ENCODE measurements at places on chromosomes 1 and 21.

DNA sequence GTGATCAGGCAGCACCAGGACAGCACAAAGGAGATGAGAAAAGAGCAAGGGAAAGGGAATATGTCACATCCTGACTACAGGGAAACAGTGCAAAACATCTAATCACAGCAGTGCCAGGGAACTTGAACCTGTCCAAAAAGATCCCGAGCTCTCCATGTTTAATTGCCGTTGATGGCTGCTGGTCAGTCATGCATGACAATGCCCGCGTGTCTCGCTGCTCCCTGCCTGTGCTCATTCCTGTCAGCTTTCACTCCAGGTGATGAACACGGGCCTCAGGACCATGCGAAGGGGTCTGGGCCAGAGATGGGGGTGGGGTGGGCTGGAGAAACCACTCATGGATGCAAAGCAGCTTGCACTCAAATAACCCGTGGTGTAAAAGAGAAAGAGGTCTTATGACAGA is 287.0 kb downstream of the GPATCH2 start:
- no peak for DNase-seq

- no peak for DNase-seq
Observed at GRCh38 chr1:232751393-232752140, 53.6 kb upstream of the MAP10 start.

DNA sequence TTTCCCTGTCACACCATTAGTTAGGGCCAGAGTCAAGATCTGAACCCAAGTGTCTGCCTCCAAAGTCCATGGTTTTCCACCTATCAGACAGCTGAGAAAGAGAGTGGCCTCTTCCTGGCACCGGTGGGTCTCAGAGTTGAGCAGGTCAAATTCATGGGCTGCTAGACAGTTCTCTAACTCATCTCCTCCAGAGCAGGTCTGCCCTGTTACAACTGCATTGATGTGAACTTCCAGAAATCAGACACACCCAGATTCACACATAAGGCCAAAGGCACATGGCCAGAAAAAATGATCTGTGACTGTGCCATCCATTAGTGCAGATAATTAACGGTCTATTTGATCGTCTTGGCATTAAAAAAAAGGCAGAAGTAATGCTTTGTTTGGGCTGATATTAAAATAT is 17.5 kb downstream of the SMIM12 start:
- DNase-seq: no peak

DNA sequence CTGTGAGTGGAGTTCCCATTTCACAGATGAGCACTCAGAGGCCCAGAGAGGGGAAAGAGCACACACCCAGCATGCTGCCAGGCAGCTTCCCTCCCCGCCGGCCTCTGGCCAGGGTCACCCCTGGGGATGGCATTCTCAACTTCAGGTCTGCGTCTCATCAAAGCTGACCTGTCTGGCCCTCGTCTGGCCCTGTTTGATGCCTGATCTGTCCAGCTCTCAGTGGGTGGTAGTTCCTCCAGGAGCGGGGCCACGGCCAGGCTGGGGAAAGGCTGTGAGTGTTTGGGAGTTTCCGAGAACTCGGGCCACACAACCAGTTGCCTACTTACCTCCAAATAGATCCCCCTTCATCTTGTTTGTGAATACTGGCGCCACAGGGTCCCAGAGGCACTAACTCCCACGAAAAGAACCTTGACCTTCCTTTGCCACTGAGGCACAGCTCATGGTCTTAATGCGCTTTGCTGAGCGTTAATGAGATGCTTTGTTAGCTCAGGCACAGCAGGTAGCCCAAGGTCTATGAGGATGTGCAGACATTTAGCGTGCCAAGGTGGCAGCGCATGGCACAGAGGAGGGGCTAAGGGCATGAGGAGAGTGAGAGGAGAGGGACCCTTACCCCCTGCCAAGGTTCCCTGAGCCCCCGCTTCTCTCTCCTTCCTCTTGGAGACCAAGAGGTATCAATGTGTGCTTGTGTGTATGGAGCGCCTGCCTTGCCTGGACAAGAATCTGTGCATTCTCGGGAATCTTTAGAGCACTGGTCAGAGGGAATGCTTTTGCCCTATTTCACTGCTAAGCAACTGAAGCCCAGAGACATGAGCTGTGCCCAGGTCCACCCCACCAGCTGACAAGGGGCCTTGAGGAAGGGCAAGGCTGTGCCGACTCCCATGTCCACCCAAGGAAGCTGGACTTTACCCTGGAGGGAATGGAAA is 61.2 kb downstream of the DISP3 start:
- DNase-seq: no peak

DNA sequence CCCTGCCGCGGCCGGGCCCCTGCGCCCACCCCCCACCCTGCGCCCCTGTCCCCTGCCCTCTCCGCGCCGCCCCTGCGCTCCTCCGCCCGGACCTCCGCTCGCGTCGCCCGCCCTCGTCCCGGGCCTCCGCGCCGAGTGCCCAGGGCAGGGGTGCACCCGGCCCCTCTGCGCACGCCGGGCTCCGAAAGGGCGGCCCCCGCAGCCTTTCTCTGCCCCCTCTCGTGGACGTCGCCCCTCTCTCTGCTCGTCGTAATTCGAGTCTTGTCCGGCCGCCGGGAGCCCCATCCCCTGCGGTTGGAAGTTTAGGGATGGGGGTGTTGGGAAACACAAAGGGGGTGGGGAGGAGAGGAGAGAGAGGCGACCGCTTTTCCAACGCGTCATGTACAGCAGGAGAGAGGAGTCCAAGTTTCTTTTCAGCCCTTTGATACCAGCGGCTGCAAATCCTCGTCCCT is 407 bp downstream of the GALNT2 start:
- peak; percentile 55 for DNase-seq

DNA sequence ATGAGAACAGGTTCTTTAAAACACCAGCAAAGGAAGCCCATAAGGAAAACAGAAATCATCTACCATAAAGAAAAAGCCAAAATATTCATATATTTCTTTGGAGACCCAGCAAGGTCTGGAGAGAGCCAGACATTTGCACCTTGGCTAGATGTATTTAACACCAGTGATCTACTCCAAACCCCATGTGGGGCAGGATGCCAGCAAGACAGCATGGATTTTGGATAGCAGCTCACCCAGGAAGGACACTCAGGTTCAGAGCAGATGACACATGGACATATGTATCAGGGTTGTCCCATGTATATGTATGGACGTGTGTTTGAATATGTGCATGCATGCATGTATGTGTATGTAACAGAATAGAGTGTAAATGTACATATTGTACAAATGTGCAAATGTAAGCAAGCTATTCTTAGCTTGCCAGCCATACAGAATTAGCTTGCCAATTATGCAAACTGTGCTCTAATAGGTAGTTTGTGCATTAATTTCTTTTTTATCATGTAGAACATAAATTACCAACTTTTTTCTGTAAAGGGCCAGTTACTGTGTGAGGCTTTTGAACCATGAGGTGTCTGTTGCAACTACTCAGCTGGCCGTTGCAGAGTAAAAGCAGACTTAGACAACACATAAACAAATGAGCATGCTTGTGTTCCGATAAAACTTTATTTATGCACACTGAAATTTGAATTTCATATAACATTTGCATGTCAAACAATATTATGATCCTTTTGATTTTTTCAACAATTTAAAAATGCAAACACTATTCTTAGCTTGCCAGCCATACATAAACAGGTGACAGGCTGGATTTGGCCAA is 73.5 kb upstream of the KAZN start:
- no peak for DNase-seq

GRCh38 chr21:42865776-42866160 is 13.6 kb downstream of the WDR4 start:
- no peak for DNase-seq

DNA sequence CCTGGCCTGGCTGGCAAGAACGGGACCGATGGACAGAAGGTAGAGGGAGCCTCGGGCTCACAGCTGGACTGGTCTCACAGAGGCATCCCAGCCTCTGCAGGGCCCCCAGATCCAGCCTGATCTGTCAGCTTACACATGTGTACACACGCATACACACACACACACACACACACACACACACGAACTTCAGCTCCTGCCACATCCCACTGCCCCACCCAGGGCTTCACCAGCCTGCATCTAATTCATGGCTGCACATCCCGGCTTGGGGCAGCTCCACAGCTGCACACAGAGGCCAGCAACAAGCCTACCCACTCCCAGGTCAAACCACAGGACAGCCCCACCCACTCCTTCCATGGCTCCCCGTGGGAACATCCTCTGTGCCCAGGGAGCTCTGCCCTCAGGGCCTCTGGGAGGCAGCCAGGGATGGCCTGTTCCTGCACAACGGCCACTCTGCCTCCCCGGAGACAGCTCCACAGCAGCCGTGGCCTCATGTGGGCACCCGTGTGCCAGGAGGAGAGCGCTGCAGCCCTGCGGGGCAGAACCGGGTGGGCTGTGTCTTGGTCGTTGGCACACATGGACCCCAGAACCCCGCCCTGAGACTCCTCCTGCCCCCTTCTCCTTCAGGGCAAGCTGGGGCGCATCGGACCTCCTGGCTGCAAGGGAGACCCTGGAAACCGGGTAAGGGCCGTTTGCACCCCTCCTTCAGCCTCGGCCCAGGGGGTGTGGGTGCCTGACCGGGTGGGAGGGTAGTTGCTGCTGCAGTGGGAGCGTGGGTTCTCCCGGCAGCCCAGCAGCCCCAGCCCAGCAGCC is 19.1 kb downstream of the COL6A2 start:
- DNase-seq: no peak

DNA sequence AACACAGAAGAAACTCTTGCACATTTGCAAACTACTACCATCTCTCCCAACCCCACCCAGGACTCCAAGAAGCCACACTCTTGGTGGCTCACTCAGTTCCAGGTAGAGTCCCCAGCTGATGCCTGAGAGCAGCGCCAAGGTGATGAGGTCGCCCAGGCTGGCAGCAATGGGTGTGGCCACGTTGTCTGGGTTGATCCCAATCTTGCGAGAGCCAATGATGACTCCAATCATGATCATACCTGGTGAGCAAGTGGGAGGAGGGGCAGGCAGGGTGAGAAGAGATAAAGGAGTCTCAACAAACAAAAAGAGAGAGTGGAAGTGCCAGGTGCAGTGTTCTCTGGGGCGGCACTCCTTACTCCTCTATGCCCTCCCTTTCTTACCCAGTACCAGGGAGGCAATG is 14.4 kb downstream of the SLC41A1 start:
- no peak for DNase-seq

DNA sequence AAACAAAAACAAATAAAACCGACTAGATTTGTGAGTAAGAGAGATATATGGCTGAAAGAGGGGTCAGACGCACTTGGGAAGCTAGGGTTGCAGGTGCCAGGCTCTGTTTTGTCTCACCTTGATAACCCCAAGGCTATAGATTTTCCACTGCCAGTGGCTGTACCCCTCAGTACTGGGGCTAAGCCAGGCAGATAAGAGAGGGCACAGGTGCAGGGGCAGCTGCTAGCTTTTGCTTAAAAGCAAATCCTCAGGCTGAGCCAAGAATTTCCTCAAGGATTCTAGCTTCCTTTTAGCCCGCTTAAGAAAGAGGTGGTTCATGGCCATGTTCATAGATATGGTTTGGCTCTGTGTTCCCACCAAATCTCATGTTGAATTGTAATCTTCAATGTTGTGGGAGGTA is 57.9 kb downstream of the OVGP1 start:
- no peak for DNase-seq

DNA sequence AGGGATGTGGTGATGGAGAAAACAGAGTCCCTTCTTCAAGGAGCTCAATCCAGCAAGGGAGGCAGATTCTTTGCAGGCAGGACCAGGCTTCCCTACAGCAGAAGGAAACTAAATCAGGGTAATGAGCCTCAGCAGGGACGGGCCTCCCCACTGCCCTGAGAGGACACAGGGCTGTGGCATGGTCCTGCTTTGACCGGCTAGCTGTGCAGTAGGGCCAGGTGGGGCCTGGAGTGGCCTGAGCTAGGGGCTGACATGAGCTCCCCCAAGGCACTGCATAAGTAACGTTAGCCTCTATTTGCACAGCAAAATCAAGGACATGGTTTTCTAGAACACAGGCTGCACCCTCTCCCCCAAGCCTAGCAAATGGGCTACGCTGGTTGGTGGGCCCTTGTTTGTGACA is 162.9 kb downstream of the RYR2 start:
- DNase-seq: no peak

GRCh38 chr1:225412803-225413351 is 15.0 kb downstream of the LBR start:
- no peak for DNase-seq

DNA sequence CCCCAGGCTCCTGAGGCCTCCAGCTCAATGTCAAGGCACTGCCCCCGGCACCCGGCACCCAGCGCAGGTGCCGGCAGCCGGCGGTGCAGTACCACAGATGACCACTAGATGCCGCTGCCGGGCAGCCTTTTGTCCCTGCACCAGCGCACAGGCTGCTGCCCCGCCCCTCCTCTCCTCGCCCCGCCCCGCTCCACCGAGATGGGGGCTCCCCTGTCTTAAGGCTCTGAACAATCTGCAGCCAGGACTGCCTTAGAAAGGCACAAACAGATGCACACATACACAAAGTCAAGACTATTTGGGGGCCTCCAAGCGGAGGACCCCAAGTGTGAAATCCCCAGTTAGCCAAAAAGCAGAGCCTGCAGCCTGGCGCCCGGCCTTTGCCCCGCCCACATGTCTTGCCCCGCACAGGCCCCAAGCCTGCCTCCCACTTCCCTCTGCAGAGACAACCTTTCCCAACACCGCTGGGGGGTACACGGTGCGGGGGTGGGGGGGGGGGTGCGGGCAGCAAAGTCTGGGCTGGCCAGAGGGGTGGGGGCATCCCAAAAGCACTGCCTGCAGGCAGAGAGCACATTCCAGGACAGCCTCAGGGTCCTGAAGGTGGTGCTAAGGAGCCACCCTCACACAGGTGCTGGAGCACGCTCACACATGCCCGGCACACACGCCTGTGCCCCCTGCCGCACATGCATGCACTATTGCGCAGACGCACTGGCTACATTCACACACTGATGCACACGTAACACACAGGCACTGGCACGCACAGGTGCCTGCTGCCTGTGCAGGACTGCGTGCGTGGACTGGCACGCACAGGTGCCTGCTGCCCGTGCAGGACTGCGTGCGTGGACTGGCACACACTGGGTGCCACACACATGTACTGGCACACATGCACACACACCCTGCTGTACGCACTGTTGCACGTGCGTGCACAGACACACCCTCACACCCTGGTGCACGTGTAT is 37.1 kb downstream of the ARHGEF16 start:
- peak; percentile 85 for DNase-seq

- peak; percentile 63 for DNase-seq
Observed at GRCh38 chr1:155504207-155504606, 58.4 kb downstream of the ASH1L start.

DNA sequence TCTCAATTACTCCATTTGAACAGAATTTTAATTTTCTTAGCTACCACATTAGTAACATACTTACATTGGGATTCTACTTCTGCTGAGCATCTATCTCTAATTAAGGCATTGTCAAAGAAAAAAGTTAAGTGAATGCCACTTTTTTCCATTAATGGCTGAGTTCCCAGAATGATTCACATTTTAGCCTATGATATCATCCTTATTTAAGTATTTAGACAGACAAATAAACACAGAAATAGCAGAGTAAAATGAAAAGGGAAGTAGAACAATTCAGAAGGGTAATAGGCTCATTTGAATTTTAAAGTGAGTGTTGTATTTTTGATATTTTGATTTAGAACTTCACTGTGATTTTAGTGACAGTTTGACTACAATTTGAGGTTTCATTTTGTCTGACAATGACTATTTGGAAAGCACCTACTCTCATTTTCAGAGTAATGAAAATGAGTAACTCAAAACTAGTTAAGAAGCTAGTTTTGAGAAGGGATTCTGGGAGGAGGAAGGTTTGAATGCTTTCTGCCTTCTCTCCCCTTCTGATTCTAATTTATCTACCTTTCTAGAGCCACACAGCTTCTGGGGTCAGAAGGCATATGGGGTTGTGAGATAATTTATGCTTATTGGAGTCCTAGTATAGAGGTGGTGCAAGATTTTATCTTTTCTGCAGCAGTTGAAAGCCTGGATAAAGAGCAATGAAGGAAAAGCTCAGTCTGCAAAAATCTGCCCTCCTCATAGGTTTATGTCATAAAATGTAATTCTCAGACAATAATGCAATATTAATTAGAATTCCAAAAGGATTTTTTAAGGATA is 15.5 kb downstream of the LYPLAL1 start:
- DNase-seq: no peak
